Stimulated activated CD8-positive, alpha-beta memory T cell treated with anti-CD3 and anti-CD28 coated beads, Interleukin-7, amount 100 ng/mL, for 24 hours (primary cell): ENCODE measurements at places on chromosomes 1 and 21.

- DNase-seq = no peak
These were observed 8.6 kb downstream of the FNDC5 start for GRCh38 chr1:32861904-32862695.

DNA sequence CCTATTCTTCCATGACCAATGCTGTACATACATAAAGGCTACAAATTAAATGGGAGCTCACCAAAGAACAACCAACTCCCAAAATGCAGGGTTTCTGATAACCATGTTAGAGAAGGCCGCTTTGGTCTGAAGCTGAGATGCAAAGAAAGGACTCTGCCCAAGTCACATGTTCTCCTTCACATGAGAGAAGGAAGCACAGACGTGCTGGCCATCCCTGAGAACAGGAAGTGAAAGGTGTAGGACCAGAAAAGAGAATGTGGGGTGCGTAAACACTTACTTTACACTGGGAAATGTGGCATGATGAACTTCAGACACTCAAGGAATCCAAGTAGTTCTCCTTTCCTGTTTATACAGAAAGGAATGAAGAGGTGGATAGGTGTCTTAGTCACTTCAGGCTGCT is 31.7 kb upstream of the TADA1 start:
- DNase-seq = no peak

DNA sequence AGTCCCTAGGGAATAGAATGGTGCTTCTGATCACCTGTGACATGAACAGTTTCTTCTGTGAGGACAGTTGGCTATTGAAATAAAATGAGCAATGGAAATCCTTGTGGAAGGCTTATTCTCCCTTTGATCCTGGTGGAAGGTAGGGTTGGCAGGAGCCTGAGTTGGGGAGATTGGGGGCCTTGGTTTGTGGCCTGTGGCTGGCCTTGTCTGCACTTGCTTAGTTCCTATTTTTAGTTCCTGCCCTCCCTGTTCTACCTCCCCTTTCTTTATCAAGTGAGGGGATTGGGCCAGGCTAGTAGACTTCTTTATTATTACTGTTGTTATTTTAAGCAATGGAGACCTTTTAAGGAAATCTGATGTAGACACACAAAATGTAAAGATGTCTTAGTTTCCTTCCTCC is 8.2 kb downstream of the DMRTB1 start:
- DNase-seq = no peak

DNA sequence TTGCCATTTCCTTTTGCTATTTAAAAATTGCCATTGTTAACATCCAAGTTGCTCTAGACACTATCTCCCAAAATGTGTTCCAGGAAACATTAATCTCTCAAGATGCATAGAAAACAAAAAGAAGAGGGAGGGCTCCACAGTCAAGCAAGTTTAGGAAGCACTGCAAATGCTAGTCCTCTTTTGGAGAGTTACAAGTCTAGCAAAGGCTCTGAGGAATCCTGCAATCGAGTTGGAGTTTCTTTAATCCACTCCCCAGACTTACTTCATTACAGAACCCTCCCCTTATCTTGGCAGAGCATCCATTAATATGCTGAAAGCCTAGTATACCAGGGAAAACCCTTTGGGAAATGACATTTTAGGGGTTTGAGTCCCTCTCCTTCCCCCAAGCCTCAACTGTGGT is 147.9 kb downstream of the SYF2 start:
- DNase-seq = no peak

DNA sequence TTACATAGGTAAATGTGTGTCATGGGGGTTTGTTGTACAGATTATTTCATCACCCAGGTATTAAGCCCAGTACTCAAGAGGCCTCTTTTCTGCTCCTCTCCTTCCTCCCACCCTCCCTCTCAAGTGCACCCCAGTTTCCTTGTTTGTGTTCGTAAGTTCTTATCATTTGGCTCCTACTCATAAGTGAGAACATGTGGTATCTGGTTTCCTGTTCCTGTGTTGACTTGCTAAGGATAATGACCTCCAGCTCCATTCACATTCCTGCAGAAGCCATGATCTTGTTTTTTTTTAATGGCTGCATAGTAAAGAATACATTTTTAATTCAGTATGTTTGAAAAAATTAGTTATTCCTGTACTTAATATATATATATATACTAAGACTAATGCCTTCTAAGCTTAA is 107.7 kb downstream of the CLDN17 start:
- DNase-seq = no peak
